ENCODE measurements at places on chromosomes 5 and 9.

DNA sequence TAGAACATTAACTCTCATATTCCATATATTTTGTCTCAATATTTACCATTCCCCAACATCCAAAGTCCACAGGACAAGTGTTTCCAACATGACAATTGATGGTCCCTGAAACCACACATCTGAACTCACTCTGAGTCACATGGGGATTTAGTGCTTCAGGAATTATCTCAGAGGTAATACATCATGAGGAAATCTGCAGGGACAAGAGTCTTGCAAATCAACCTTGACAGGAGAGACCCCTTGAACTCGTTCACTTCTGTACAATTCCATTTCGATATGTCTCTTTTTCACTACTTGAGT, 119.7 kb upstream of the ABCA1 start:
- DNase-seq = no peak

GRCh38 chr5:122863240-122863639, 17.8 kb downstream of the SNX24 start:
- DNase-seq = no peak

DNA sequence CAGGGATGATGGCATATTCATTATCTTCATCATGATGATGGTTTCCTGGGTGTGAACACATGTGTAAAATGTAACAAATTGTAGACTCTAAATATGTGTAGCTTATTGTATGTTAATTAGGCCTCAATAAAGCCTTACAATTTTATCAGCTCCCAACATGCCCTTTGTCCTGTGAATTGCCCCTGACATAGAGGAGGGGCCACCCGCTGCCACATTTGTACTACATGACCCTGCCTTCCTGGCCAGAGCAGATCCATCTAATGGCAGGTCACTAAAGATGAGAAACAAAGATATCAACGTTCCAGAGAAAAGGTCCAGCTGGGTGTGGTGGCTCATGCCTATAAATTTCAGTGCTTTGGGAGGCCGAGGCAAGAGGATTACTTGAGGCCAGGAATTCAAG, 117.2 kb downstream of the CAAP1 start:
- no peak for DNase-seq

DNA sequence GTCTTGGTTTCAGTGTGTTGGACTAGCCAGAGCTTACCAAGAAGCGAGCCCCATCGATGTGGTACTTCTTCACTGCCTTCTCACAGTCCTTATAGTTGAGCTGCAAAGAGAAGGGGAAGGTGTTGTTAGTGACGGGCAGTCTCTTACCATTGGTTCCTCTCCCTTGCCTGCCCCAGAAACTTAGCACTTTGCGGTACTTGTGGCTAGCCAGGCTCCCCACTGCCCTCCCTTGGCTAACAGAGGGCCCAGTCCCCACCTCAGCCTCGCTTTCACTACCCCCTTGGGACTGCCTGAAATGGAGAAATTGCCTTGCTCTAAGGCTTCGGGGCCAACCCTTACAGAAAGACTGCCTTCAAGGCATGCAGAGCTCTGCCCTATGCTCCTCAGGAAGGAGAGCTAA, 4.3 kb downstream of the LCP2 start:
- DNase-seq = no peak

DNA sequence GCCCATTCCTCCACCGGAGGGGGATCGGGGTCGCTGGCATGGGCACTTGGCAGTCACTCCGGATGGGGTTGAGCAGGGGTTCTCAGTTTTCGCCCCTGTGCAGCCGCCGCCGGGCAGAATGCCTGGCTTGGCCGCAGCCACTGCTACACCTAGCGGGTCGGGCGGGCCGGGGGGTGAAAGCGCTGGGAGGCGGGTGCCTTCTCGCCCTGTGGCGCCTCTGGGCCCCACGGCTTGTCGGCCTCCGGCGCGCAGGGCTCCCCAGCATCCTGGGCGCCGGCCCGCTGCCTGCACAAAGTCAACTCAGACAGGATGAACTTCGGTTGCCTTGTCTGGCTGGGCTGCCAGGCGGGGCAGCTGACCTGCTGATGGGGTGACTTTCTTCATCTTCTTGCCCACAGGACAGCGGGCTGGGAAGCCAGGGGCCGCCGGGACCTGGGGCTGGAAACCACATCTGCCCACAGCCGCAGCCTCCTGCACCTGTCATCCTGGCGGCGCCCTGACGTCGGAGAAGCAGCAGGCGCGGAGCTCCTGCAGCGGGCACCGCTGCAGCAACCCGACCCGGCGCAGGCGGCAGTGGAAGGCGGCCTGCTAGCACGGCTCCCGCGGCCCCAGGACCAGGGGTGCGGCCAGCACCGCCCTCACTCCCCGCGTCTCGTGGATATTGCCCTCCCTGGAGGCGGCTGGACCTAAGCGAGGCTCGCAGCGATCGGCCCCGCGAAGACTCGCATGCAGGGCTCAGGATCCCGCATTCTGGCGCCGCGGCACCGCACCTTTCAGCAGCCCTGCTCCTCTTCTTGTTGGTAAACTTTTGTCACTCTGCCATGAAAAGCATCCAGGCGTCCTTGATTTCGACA, 1.3 kb upstream of the ANKRD18A start:
- DNase-seq = no peak

DNA sequence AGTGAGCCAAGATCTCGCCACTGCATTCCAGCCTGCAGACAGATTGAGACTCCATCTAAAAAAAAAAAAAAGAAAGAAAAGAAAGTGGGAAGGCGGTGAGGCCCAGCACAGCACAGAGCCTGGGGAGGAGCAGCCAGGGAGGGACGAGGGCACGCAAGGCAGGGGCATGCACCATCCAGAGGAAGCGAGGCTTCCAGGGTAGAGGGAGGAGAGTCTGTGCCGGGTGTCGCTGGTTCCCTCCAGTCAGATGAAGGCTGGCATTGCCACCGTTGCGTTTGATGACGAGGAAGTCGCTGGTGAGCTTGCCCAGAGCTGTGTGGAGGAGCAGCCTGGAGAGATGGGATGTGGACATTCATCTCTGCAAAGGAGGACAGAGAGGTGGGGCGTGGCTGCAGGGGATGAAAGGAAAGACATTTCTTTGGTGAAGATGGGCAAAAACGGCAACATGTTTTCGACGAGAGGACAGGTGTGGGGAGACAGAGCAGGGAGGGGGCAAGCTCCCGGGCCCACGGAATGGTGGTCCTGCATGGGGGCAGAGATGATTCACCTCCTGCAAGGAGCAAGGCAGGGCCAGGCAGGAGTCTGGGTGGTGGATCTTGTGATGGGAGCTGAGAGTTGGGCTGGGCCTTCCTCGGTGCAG, 18.6 kb upstream of the OLFM1 start:
- no peak for DNase-seq

DNA sequence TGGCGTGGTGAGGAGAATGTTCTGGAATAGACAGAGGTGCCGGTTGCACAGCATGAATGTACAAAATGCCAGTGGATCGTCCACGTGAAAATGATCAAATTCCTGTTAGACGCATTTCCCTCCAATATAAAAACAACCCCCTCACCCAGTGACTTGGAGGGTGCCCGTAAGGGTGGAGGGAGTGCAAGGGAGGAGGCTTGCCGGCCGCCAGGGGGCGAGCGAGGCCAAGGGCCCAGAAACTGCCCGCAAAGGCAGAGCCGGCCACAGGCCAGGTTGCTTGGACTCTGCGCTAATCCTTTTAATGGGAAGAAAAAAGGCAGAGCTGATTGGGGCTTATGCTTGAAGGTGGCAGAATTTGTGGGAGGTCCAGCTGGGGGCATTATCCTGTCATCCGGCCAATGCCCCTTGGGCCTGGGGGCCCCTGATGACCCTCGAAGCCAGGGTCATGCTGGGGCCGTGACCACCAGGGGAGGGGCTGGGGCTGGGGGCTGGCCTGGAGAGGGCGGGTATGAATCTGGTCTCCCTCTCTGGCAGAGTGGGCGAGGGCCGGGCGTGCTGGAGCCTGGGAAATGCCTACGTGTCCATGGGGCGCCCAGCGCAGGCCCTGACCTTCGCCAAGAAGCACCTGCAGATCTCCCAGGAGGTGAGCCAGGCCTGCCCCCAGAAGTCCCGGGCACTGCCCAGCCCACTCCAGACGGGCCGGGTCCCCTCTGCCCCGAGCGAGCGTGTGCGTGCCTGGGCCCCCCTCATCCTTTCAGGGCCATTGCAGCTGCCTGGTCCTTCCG, 12.0 kb downstream of the GPSM1 start:
- peak; percentile 74 for DNase-seq

GRCh38 chr5:173800340-173800739, 87.8 kb upstream of the CPEB4 start:
- DNase-seq = no peak

- no peak for DNase-seq
Observed at GRCh38 chr5:97041239-97041638, 101.2 kb downstream of the LIX1 start.

GRCh38 chr5:71600783-71601182, 13.6 kb downstream of the MCCC2 start:
- DNase-seq = peak; percentile 14

DNA sequence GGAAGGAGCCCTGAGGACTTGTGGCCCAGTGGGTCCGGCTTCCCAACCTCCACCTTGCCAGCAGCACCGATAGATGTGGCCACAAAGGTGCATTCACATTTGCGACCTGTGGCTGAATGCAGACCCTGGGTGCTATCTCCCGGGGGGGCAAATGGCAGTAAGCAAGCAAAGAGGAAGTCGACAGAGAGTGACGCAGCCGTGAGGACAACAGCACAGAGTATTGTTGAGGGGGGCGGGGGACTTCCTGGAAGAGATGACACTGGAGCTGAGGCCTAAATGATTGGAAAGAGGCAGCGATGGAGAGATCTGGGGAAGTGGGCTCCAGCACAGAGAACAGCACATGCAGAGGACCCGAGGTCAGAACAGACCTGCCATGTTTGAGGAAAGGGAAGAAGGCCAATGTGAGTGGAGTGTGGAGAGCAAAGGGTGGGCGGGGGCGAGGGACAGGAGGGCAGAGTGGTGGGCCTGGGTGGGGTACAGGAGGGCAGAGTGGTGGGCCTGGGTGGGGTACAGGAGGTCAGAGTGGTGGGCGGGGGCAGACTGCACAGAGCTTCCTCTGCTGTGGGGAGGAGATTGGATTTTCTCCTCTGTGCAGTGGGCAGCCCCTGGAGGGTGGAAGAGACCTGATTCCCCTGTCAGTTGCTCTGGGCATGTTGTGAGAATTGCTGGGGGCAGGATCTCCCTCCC, 42.6 kb downstream of the ADAMTS2 start:
- no peak for DNase-seq

- peak; percentile 68 for DNase-seq
Observed at GRCh38 chr9:137046088-137046787, at the start of gene NPDC1. Gene NPDC1 (minus strand): TSS chr9:137046177. CDS start chr9:137045989, 188 bp downstream.

DNA sequence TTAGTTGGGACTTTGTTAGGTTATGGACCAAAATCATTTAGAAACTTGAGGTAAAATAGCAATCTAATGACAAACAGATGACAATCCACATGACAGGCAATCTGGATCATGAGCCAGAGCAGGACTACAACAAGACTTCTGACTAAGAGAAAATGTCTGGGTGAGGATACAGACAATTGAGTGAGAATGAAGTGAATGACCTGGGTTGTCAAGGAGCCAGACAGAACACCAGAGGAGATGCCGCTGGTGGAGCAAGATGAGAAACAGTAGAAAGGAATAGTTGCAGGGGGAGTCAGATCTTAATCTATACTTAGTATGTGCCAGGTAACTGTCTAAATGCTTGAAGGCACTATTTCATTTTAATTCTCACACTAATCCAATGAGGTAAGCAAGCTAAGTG, 277.8 kb downstream of the PRELID2 start:
- DNase-seq = no peak

- DNase-seq = no peak
Observed at GRCh38 chr5:55919625-55920024, 68.5 kb downstream of the IL31RA start.

- DNase-seq = no peak
Observed at GRCh38 chr5:119829341-119829740, 200.0 kb downstream of the FAM170A start.
